ENCODE measurements at places on chromosomes 6 and 20. TPM values are rescaled to one million over a fixed set of nuclear protein-coding genes. Genes with fewer than 3 reads are reported as not detected.

REM1 gene
- not detected for total RNA-seq

FAM209B gene
- not detected for total RNA-seq

TRIM40 gene
- total RNA-seq, result not detected

CYP24A1 gene
- total RNA-seq, result 4.4 TPM

SLPI gene
- total RNA-seq, result 458 TPM

Measured in nasal cavity respiratory epithelium epithelial cell of viscerocranial mucosa (primary cell).